Esophagus mucosa (tissue), 1 donor: ENCODE measurements at places on chromosomes 6 and 20.

DNA sequence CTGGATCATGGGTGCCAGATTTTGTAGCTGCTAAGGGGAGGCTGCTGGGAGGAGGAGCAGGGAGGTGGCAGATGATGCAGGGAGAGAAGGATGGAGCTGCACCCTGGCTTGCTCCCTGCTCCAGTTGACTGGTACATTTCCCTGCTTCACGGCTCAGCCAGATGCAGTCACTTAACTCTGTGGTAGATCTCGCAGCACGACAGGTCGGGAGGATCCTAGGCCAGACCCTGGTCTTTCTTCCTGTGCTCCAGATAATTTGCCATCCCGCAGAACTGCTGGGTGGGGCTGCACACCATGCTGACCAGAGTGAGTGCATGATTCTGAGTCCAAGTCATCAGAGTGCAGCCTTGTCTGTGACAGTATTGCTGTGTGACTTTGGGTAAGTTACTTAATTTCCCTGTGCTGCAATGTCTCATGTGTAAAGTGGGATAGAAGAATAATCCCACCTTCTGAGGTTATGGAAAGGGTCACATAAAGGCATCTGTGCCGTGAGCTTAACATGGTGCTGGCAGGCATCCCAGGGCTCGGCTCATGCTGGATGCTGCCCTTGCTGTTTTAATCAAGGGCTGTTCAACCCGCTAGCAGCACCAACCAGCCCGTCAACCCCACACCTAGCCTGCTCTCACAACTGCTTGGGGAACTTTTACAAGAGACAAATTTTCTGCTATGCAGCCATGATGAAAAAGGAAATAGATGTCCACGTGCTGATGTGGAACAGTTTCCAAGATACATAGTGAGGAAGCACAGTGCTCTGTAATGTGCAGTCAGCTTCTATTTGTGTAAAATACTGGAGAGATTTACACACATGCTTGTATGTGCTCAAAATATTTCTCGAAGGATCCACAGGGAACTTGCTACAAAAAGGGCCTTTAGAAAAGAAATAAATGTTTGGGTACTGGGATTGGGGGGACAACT is 257.9 kb downstream of the CDH26 start:
- no peak for ATAC-seq

GRCh38 chr6:46453216-46453615 is 38.0 kb downstream of the RCAN2 start:
- no peak for ATAC-seq

DNA sequence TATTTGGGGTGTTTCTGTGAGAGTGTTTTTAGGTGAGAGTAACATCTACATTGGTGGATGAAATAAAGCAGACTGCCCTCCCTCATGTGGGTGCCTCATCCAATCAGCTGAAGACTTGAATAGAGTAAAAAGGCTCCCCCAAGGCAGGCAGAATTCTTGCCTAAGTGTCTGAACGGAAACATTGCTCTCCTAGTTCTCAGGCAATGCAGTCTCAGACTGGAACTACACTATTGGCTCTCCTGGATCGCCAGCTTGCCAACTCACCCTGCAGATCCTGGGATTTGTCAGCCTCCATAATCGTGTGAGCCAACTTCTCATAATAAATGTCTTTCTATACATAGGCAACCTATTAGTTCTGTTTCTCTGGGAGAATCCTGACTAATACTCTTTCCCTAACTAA is 5.5 kb upstream of the TMEM170B start:
- no peak for ATAC-seq

- ATAC-seq, result no peak
These were observed 371.2 kb downstream of the PREX1 start for GRCh38 chr20:48456366-48457192.

DNA sequence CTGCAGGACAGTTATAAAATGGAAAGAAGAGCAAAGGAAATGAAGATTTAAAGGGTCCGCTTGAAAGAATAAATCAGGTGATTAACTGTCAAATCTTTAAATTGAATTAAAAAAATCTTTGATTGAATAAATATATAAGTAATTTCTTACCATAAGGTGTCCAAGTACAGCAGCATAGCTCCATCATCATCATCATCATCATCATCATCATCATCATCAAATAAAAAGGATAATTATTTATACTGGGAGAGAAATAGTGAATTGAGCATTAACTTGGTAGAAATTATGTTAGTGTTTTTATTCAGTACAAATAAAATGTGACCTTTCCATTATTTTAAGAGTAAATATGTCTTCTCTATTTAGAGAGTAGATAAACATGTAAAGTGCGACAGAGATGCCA is 745.6 kb upstream of the MARCKS start:
- ATAC-seq, result no peak

DNA sequence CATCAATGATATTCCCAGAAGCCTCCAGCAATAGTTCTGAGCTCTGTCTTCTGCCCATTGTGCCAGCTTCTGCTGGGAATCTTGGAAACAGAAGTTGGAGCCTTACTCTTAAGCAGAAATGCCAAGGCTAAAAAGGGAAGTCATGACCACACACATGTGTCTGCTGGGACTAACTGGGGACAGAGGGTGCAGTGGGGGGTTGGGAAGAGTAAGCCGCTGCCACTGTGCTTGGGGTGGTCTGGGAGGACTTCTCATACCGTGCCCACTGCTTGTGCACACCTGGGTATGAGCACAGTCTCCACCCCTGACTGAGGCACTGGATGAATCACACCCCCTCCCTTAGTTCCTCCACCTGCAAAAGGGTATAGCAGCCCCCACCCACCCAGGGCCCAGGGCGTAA is 90.7 kb downstream of the CDC5L start:
- no peak for ATAC-seq

DNA sequence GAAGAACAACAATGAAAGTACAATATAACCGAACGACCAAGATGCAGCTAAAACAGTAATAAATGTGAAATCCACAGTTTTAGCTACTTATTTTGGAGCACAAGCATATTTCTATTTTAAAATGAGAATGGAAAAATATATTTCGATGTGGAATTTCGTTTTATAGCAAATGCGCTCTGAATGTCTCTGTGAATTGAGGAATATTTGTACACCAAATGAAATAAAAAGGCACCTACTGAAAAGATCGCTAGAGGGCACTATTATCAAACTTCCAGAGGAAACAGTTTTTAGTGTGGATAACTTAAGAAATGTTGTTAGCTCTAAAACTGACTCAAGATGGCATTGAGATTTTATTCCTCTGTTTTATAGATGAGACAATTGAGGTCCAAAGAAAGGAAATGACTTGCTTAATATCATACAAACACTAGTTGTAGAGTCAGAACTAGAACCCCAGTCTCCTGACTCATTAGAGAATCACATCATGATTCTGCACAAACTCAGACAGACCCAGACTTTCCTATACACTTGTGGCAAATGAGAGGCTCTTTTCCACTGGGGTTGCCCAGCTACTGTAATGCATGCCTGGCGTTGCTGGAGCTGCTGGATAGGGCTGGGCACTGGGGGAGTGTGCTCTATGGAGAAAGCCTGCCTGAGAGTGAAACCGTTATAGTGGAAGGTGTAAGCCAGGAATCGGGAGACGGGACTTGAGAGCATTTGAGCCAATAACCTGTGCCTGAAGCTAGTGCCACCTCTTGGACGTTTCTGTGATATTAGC is 51.9 kb downstream of the GCLC start:
- ATAC-seq, result peak; percentile 45

DNA sequence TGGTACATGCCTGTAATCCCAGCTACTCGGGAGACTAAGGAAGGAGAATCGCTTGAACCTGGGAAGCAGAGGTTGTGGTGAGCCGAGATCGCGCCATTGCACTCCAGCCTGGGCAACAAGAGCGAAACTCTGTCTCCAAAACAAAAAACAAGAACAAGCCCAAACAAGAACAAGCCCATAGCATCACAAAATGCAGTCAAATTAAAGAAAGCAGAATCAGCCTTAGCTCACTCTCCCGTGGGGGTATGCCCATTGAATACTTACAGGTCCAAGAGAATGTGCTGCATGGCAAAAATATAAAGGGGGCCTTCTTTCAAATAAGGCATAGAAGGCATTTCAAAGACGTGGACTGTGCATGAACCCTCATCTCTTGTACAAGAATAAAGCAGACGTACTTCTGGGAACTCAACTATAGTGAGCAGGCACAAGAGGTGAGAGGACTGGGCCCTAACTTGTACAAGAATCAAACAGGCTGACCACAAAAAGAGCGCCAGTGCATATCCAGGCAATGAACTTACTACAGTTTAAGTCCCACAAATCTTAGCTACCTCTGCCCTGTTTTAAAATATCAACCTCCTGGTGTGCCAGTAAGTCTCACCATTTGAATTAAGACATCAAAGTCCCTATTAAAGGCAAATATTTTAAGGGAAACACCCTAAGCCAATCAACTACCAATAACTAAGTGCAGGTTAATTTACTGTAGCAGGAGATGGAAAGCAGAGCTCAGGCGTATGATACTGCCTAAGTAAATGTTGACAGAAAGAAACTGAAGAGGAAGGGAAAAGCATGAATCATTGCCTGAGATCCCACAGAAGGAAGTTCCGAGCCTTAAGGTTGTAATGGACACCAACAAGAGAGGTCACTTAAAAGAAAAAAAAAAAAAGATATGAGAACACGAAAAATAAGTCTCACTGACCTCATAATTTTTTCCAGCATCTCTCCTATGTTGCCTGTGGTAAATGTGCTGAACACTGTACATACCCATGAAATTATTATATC is 37.4 kb downstream of the TOMM6 start:
- no peak for ATAC-seq

- peak; percentile 28 for ATAC-seq
These were observed 31.8 kb downstream of the MYB start for GRCh38 chr6:135212935-135213334.

- ATAC-seq, result no peak
These were observed 95.7 kb downstream of the LY86 start for GRCh38 chr6:6683969-6684833.

- ATAC-seq, result no peak
These were observed 5.4 kb downstream of the CITED2 start for GRCh38 chr6:139369068-139369467.

- no peak for ATAC-seq
These were observed 221.3 kb downstream of the ERMARD start for GRCh38 chr6:169972736-169973135.

DNA sequence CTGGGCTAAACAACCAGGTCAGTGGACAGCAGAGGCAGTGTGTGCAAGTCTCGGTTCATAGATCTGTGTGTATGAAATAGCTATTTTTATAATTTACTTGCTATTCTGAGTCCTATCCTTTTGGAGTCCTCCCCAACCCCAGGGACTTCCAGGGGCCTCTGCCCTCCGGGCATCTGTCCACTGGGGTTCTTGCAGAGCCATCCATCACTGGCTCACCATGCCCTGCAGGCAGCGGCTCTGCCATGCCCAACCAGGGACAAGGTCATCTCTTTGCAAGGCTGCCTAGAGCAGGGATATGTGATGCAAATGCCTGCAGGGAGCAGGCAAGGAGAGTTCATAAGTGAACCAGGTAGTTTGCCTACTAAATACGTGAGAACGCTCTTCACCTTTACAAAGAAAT is 10.5 kb upstream of the BEND3 start:
- ATAC-seq, result no peak

DNA sequence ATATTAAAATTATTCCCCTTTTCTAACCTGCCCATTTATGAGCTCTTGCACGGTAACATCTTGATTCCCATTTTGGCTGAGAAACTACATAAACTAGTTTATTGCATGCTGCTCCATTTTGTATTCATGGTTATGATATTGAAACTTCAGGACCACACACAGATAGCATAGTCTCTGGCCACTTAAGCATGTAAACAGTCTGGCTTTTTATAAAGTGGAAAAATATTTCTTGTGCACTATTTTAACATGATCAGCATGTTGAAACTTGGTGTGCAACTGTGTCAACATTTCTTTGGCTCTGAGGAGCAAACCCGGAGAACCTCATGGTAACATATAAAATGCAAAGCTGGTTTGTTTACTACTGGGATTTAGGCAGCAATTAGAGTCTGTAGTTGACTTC is 70.7 kb downstream of the SLX4IP start:
- ATAC-seq, result no peak

DNA sequence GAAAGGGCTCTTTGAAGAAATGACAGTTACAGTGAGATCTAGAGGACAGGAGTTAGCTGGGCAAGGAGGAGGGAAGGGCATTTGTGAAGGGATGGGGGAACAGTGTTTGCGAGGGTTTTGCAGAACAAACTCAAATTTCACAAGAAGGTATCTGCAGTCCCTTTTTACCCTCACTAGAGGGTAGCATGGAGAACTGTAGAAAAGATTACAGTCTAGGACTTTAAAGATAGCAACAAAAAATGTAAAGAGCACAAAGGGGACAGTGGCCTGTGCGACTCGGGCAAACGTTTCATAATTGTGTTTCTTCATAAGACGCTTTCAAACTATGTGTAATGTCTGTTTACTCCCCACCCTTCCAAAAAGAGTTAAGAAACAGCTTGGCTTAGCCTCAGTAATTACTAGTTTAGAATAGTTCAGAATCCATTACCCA is 21.2 kb upstream of the ASXL1 start:
- ATAC-seq, result no peak

- no peak for ATAC-seq
These were observed 16.8 kb downstream of the GNAS-AS1 start for GRCh38 chr20:58833921-58834320.

GRCh38 chr6:11665604-11666326 is 112.8 kb downstream of the ADTRP start:
- no peak for ATAC-seq

GRCh38 chr20:63284981-63285524 is 7.9 kb upstream of the COL20A1 start:
- ATAC-seq, result no peak

GRCh38 chr6:34924831-34925625 is 36.0 kb downstream of the ANKS1A start:
- ATAC-seq, result no peak

DNA sequence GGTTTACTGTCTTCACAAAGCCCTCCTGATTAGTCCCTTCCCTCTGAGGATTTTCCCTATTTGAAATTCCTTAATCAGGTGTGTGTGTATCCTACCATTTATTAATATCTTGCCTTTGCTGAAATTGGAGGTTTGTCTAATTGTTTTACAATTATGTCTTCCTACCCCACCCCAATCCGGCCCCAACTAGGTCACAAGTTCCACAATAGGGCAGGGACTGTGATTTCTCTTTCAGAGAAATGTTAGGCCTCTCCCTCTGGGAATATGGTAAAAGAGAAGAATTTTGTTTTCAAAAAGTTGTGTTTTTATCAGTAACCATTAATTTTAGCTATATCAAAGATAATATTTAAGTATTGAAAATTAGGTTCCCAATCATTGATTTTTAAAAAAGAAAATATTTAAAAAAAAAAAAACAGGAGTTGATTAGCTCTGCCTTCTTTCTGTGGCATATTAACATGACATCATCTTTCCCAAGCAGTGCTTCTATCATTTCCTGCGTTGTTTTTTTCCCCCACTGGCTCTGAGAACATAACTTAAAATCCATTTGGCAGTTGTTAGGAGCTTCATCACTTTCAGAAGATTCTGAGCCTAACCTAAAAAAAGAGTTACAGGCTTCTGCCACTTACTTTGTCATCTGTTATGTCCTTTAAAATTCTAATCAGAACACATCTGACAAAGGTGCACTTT is 36.1 kb downstream of the BLOC1S5 start:
- no peak for ATAC-seq
